ENCODE measurements at places on chromosomes 13 and 19.

GRCh38 chr13:94706101-94706842 is 6.1 kb downstream of the SOX21 start:
- DNase-seq = peak; percentile 50

GRCh38 chr19:42246143-42246921 is 3.9 kb upstream of the GSK3A start:
- DNase-seq = peak; percentile 89

- DNase-seq = peak; percentile 94
Observed at GRCh38 chr19:56839652-56840450, 675 bp downstream of the PEG3 start.

DNA sequence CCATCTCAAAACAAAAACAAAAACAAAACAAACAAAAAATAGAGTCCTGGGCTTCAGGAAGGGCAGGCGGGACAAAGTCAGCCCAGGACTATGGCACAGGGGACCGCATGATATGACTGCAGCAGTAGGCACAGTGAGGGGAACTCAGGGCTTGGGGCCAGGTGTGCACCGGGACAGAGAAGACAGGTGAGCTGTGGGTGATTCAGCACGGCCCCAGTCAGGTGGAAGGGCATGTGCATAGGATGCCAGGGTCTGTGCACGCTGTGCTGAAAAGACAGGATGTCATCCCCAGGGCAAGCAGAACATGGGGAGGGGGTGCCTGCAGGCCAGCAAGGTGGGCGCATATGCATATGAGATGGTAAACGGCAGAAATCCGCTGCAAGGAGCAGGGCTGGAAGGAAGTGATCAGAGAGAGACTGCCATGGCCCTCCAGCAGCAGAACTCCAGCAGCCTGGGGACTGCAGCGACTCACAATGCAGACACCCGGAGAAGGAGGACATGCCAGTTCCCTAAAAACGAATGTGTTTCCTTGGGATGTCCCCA is 15.0 kb downstream of the EPS15L1 start:
- no peak for DNase-seq

DNA sequence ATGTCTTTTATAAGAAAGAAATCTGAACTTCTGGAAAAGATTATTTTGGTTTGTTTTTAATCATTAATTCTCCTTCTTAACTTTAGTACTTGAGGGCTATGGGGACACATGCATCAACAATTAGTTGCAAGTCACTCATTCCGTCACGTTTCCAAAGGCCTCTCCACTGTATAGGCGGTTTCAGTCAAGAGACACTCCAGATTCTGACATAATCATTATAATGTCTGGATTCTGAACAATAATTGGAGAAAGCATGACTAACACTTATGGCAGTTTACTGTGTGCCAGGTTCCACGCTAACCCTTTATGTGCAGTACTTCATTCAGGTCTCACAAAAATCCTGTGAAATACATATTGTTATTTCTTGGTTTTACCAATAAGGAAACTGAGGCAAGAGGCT is 71.9 kb downstream of the TNFRSF19 start:
- no peak for DNase-seq
